ENCODE measurements at places on chromosomes 5 and 9. TPM values are rescaled to one million over a fixed set of nuclear protein-coding genes. Genes with fewer than 3 reads are reported as not detected.

- DNase-seq, result no peak
- H3K4me3 ChIP-seq, result no peak overlapping the region
- H3K36me3 ChIP-seq, result no peaks in the 10 kb centered on the region
- H3K4me1 ChIP-seq, result no peaks in the 10 kb centered on the region
- H3K27me3 ChIP-seq, result no peaks in the 10 kb centered on the region
Observed at GRCh38 chr5:156423597-156423996, 96.6 kb downstream of the SGCD start.

- no peaks in the 10 kb centered on the region for H3K4me1 ChIP-seq
- H3K27ac ChIP-seq, result no peak overlapping the region
Observed at GRCh38 chr5:133792655-133793054, 175.8 kb downstream of the C5orf15 start.

DNA sequence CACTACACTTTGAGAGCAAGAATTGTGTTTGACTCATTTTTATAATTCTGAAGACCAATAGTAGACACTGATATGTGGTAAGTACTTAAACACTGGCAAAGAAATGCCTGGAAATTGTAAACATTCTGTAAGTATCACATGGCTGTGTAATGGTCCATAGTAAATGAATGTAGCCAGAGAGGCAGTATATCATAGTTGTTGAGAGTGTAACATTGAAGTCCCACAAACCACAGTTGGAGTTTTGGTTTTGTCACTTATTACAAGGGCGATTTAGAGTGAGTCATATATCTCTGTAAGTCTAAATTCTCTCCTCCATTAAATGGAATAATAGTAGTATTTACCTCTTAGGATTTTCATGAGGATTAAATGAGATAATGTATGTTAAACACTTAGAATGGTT, 181.1 kb upstream of the MEF2C start:
- H3K4me1 ChIP-seq, result no peaks in the 10 kb centered on the region
- no peak overlapping the region for H3K4me3 ChIP-seq
- no peaks in the 10 kb centered on the region for H3K36me3 ChIP-seq

DNA sequence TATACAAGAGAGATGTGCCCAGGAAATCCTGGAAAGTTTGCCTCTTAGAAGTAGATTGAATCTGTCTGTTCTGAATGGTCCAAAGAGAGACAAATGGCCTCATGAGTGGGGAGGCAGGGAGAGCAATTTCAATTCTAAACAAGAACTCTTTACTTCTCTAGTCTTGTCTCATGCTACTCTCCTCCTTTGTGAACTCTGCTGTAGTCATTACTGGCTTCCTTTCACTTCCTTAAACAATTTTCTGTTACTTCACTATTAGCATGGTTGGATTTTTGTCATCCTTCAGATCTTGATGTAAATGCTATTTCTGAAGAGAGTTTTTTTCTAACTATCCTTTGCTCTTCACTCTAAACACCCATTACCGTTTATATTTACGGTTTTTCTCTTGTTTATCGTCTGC, 54.0 kb upstream of the GRIN3A start:
- H3K4me3 ChIP-seq, result no peak overlapping the region
- H3K27me3 ChIP-seq, result no peaks in the 10 kb centered on the region
- no peak overlapping the region for H3K27ac ChIP-seq

GRCh38 chr9:112112941-112113681, 62.0 kb downstream of the SUSD1 start:
- no peaks in the 10 kb centered on the region for H3K36me3 ChIP-seq
- H3K27me3 ChIP-seq, result no peaks in the 10 kb centered on the region
- H3K4me3 ChIP-seq, result no peak overlapping the region
- H3K4me1 ChIP-seq, result no peaks in the 10 kb centered on the region

DNA sequence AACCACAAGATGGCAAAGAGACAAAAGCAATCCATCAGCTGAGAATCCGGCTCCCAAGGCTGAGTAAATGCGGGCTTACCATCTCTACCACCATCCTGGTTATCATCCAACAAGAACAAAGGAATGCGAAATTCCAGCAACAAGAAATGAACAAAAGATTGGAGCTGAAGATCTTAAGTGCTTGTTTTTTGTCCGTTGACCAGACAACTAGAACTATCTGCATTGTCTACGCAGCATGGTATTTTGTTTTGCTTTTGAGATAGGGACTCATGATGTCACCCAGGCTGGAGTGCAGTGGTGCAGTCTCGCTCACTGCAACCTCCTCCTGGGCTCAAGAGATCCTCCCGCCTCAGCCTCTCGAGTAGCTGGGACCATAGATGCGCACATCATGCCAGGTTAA, 88.9 kb downstream of the ZNF366 start:
- no peak overlapping the region for H3K4me3 ChIP-seq
- H3K27ac ChIP-seq, result no peak overlapping the region
- no peak for DNase-seq
- no peaks in the 10 kb centered on the region for H3K27me3 ChIP-seq
- no peaks in the 10 kb centered on the region for H3K36me3 ChIP-seq
- H3K4me1 ChIP-seq, result no peaks in the 10 kb centered on the region

- H3K4me1 ChIP-seq, result no peaks in the 10 kb centered on the region
- no peaks in the 10 kb centered on the region for H3K36me3 ChIP-seq
- no peak overlapping the region for H3K27ac ChIP-seq
Observed at GRCh38 chr5:17252543-17252942, 35.1 kb downstream of the BASP1 start.

- H3K36me3 ChIP-seq, result no peaks in the 10 kb centered on the region
- no peak overlapping the region for H3K4me3 ChIP-seq
- no peaks in the 10 kb centered on the region for H3K27me3 ChIP-seq
- H3K27ac ChIP-seq, result no peak overlapping the region
Observed at GRCh38 chr9:98848450-98849149, 41.1 kb downstream of the GALNT12 start.

- DNase-seq, result no peak
- no peak overlapping the region for H3K4me3 ChIP-seq
- H3K27ac ChIP-seq, result no peak overlapping the region
- no peaks in the 10 kb centered on the region for H3K4me1 ChIP-seq
Observed at GRCh38 chr9:75912951-75913350, 22.5 kb downstream of the PCSK5 start.

ISL1 gene
- not detected for total RNA-seq

RLN2 gene
- total RNA-seq, result 1.2 TPM

PCDHB14 gene
- not detected for total RNA-seq

NUTM2G gene
- total RNA-seq, result not detected

PCDHGA12 gene
- 0.10 TPM for total RNA-seq

ZNF483 gene
- 28.3 TPM for total RNA-seq

GLRA1 gene
- not detected for total RNA-seq

HAND1 gene
- not detected for total RNA-seq
